HuH-7 (cell line): ENCODE measurements at places on chromosomes 3 and 15.

- no peak for DNase-seq
Measured at GRCh38 chr3:152626226-152626625, 208.7 kb upstream of the P2RY1 start.

DNA sequence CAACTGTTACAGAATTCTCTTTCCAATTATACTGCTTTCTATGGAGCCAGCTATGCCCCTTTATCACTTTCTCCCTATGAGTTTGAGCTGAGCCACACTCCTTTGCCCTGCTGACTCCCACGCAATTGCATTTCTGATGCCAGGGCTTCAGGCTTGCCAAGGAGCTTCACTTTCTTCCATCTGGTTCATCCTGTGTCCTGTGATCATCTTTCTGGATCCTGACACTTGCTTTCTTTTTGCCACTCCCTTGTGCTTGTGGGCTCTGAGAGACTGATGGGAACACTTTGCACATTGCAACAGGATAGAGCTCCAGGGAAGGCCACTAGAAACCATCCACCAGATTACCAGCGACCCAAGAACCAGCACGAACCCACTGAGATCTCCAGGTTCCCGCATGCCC lies 77.0 kb upstream of the SEC13 start:
- no peak for DNase-seq

- DNase-seq = no peak
Measured at GRCh38 chr3:58952128-58952917, 97.5 kb downstream of the CFAP20DC start.

- DNase-seq = no peak
Measured at GRCh38 chr15:70222606-70223005, 124.9 kb upstream of the TLE3 start.

DNA sequence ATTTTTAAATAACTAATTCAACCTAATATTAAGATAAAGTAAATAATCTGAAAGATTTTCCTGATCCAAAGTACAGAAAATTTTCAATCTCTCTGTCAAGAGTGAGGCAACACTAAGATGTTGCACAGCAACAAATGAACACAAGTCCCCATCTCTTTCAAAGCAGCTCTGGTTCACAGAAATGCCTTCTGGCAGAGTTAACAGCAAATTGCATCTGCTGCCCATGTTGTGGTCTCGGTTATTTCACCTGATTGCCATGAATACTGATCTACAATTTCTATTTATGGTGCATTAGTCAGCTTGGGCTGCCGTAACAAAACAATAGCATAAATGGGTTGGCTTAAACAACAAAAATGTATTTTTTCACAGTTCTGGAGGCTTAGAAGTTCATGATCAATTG lies 167.3 kb downstream of the BCHE start:
- no peak for DNase-seq

- DNase-seq = no peak
Measured at GRCh38 chr15:99135194-99135593, 30.3 kb downstream of the SYNM start.

- DNase-seq = peak; percentile 9
Measured at GRCh38 chr3:116199063-116199462, 246.2 kb downstream of the LSAMP start.

GRCh38 chr3:9852528-9852927 lies 8.7 kb upstream of the RPUSD3 start:
- DNase-seq = no peak

DNA sequence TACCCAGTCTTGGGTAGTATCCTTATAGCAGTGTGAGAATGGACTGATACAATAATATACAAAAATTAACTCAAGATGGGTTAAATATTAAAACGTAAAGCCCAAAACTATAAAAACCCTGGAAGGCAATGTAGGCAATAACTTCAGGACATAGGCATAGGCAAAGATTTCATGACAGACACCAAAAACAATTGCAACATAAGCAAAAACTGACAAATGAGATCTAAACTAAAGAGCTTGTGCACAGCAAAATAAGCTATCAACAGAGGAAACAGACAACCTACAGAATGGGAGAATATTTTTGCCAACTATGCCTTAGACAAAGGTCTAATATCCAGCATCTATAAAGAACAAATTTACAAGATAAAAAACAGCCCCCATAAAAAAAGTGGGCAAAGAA lies 204.8 kb upstream of the CCDC54 start:
- no peak for DNase-seq

GRCh38 chr3:141646760-141647561 lies 91.1 kb upstream of the RNF7 start:
- DNase-seq = peak; percentile 59
